Glomerular endothelial cell (primary cell): ENCODE measurements at places on chromosomes 3 and 15.

DNA sequence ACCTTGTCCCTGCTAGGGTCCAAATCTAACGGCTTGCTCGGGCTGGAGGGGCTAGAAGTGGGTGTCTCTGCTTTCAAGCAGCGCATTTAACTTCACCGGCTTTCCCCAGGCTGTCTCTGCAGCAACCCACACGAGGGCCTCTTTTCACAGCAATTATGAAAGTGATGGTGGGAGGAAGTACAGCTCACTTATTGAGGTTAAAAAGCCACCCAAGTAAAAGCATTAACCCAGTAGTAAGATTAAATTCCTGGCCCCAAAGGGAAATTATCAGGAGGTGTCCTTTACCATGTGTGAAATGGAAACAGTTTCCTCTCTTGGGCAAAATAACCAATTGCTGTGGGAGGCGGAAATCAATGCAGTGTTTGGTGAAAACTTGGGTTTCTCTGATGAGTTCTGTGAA, 41.1 kb downstream of the NGRN start:
- no peak for DNase-seq

DNA sequence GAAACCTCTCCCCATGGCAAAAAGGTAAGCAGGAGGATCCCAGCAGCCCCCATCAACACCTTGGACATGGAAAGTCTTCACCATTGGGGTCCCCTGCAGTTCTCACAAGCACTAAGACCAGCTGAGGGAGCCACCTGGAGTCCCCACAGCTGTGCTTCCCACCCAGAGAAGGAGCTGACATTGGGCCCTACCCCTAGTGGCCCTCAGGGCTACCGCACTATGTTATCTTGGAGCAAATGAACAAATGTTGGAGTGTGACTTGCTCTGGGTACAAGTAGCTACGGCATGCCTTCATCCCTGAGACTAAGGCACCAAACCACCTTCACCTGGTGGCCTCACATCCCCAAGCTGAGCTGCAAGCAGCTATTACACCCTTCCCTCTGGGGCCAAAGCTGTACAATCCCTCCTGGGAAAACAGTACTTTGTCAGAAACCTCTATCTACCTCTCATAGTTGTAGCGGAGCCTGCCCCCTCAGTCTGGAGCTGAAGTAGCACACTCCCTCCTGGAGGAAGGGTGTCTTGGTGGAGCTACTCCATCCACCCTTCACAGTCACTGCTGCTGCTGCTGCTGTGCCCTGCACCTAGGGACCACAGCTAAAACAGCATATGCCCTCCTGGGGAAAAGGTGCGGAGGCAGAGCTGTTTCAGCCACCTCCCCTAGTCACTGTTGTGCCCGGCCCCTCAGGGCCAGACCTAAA, 42.7 kb downstream of the SERP1 start:
- no peak for DNase-seq

- no peak for DNase-seq
These were observed 40.6 kb downstream of the ADIPOQ start for GRCh38 chr3:186882881-186883685.

GRCh38 chr15:73394782-73395181, 26.0 kb upstream of the HCN4 start:
- DNase-seq: no peak

GRCh38 chr15:85010386-85011159, 28.9 kb downstream of the PDE8A start:
- no peak for DNase-seq
